ENCODE measurements at places on chromosomes 6 and 20.

DNA sequence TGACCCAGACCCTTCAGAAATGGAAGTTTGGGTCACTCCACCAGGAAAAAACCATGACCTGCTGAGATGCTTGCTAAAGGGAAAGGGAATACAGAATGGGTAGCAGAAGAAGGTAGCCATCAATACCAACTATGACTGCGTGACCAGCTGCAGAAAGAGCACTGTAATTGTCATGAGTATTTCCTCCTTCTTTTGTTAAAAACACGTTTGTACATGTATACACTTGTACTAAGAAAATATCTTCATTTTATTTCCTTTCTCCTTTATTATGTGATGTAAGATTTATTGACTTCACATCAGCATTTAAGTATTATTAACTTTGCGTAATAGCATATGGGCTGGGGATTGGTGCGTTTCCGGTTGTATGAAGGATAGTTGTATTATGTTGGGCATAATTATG, 12.6 kb upstream of the MUC21 start:
- no peak for DNase-seq

DNA sequence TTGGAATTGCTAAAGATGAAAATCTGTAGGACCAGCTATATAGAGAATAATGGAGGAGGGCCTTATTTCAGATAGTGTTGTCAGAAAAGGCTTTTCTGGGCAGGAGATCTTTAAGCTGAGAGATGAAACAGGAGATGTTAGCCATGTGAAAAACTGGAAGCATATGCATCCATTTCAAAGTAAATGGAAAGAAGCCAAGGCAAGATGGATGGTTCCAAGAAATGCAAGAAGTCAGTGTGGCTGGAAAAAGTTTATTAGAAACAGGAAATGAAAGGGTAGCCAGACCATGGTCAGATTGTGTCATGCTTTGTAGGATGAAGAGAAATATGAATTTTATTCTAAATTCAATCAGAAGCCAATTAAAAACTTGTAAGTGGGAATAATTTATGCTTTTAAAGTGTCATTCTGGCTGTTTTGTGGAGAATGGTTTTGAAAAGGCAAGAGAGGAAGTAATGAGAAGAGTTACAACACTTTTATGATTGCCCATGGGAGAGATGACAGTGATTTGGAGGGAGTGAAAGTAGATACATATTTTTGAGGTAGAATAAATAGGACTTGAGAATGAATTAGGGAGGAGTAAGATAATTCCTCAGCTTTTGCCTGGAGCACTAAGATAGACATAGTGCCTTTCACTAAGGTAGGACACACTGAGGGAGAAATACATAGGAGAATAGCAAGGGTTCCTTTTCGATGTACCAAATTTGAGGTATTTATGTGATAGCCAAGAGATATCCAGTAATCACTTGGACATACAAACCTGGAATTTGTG, 620.1 kb downstream of the HTR1B start:
- DNase-seq, result no peak

DNA sequence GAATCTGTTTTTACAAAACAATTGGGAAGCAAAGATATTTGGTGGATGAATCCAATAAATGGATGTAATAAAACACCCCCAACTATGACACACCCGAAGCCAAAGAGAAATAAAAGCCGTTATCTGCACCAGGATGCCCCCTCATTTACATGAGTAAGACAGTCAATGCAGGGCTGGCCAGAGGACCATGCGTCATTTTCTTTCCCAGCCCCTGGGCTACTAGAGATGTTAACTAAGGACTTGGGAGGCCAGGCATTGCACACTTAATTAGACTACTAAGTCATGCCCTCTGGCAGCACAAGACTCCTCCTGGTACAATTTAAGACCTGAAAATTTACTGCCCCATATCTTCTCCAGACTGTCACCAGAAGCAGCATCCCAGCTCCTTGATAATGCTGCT, 3.2 kb downstream of the LEMD2 start:
- DNase-seq, result no peak

- no peak for DNase-seq
Observed at GRCh38 chr6:124682751-124683150, 279.5 kb upstream of the RNF217 start.

GRCh38 chr6:116616737-116617053, 416 bp downstream of the RSPH4A start:
- DNase-seq, result no peak

DNA sequence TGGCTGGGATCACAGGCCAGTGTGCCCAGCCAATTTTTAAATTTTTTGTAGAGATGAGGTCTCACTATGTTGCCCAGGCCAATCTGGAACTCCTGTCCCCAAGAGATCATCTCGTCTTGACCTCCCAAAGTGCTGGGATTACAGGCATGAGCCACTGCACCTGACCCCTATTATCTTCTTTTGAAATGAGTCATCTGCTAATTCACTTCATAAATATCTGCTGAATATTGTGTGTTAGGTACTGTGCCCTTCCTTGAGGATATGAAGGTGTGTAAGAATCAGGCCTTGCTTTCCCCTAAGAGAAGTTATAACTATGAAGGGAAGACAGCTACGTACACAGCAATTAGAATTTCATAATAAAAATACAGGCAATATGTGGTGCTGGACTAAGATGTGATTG, 8.2 kb downstream of the ATRN start:
- DNase-seq, result no peak

DNA sequence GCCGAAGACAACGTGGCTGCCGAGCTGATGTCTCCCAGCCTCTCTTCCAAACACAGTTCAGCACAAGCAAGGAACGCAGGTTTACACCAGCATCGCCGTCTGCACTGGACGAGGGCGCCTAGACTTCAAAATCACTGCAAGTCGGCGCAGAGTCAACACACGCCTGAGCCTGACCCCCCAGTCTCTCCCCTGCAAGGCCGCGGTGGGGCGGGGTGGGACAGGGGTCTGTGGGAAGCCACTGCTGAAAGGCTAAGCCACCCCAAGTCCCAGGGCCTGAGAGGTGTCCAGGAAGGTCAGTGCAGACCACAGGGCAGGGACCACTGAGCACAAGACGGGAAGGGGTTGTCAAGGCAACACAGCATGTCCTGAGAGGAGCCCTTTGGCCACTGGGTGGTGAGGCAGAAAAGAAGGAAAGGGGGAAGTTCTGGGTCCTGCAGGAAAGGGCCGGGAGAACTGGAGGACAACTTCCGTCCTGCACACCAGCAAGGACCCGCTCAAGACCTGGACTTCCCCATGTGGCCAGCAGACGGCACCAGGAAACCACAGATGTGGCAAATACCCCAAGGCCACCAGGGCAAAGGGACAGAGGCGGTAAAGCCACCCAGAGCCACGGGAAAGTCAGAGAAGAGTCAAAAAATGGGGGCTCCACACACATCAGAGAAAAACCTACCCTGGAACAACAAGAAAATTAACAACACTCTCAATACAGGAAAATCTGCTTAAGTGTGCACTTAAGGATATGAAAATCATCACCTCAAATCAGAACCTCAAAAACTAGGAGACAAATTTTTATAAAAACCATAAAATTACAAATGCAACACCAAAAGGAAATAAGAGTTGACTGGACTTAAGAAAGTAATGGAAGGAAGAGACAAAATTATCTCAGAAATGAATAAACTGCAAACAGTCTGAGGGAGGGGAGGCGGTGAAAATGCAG, 84.8 kb downstream of the TAF4 start:
- DNase-seq, result no peak

DNA sequence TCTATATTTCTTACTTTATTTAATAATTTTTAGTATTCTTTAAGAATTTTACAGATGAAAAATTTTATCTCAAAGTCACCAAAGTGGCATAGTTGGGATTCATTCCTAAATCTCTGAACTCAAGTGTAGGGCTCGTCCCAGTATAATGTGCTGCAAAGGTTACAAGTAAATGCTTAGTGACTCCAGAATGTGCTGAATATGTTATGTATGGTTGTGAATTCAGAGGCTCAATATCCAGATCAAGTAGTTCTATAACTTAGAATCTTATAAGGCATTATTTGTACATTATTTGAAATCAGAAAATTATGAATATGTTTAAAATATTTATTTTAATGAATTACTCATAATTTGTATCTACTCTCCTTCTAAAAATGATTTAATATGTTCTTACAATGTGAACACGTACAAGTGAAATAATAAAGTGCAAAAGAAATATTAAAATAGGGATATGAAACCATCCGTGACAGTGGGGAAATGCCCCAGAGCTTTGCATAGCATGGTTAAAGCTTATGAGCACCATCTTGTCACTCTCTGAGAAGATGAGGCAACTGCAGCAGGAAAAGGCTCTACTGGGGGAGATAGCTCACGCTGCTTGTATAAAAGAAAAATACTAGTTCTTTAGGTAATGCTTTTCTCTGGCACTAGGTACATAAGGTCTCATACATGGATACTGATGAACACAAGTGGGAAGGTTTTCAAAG, 259.0 kb downstream of the FOXC1 start:
- DNase-seq, result no peak

GRCh38 chr6:27894839-27895762, 17.1 kb downstream of the OR2B2 start:
- no peak for DNase-seq

DNA sequence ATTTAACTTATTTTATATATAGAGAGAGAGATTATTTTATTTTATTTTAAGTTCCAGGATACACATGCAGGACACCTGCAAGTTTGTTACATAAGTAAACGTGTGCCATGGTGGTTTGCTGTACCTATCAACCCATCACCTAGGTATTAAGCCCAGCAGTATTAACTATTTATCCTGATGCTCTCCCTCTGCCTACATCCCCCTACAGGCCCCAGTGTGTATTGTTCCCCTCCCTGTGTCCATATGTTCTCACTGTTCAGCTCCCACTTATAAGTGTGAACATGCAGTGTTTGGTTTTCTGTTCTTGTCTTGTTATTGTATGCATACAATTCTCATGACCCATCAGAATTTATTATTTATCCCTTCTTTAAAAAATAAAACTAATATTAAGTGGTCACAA, 34.6 kb downstream of the FKBP1C start:
- DNase-seq, result no peak

DNA sequence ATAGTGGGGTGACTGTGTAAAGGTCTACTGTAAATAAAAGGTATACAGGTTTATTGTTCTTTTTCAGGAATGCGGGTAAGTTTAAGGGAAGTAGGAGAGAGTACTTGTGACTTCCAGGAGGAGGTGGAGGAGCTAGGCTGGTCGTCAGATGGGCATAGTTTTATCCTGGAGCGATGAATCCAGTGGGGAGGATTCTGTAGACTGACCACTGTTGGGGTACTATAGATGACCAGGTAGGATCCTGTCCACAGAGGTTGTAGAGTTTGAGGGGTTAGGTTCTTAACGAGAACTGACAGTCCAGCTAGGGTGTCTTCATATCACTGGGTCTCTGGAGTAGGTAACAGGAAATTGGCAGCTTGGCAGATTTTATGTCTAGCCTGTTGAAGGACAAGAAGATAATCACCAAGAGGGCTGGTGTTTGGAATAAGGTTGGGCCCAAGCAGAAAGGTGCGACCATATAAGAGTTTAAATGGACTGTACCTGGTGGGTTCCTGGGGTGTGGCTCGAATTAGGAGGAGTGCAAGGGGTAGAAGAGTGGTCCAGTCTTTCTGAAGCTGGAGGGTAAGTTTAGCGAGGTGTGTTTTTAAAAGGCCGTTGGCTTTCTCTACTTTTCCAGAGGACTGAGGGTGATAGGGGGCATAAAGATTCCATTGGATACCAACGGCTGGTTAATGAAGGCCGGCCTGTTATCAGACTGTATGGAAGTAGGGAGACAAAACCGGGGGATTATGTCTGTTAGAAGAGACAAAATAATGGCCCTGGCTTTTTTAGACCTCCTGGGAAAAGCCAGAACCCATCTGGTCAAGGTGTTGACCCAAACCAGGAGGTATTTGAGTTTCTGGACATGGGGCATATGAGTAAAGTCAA, 751.3 kb upstream of the ADGRB3 start:
- DNase-seq, result no peak
